ENCODE measurements at places on chromosomes 11 and 22. TPM values are rescaled to one million over a fixed set of nuclear protein-coding genes. Genes with fewer than 3 reads are reported as not detected.

- DNase-seq: no peak
These were observed 1020.5 kb downstream of the BRD1 start for GRCh38 chr22:48807155-48807554.

DNA sequence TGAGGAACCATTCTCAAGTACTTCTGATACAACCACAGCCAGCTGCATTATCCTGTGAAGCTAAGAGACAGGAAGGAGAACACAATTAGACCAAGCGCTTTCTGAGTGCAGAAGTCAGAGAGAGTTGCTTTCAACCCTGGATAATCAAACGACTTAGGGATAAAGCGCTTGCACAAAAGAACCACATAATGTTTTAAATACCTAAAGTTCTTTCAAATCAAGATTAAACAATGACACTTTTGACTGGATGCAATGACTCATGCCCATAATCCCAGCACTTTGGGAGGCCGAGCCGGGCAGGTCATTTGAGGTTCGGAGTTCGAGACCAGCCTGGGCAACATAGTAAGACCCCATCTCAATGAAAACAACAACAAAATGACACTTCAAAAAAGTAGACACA, 145.1 kb downstream of the SWAP70 start:
- no peak for DNase-seq

Gene GRM5
- 0.13 TPM for total RNA-seq

Gene CD3E
- 4.1 TPM for total RNA-seq

GRCh38 chr11:108199446-108200321, 22.8 kb downstream of the NPAT start:
- no peak for DNase-seq

Gene SORL1
- 5.8 TPM for total RNA-seq

Measured in omental fat pad (tissue), 4 donors.